Skin of body (tissue), 3 donors: ENCODE measurements at places on chromosomes 3 and 15. TPM values are rescaled to one million over a fixed set of nuclear protein-coding genes. Genes with fewer than 3 reads are reported as not detected.

GRCh38 chr3:13879946-13880810, at the start of gene WNT7A:
TSS of gene WNT7A (minus strand) at chr3:13880071. CDS start at chr3:13879816, 255 bp downstream.
- no peak for DNase-seq

- DNase-seq = no peak
Measured at GRCh38 chr3:7950890-7951289, 550.7 kb upstream of the LMCD1 start.

DNA sequence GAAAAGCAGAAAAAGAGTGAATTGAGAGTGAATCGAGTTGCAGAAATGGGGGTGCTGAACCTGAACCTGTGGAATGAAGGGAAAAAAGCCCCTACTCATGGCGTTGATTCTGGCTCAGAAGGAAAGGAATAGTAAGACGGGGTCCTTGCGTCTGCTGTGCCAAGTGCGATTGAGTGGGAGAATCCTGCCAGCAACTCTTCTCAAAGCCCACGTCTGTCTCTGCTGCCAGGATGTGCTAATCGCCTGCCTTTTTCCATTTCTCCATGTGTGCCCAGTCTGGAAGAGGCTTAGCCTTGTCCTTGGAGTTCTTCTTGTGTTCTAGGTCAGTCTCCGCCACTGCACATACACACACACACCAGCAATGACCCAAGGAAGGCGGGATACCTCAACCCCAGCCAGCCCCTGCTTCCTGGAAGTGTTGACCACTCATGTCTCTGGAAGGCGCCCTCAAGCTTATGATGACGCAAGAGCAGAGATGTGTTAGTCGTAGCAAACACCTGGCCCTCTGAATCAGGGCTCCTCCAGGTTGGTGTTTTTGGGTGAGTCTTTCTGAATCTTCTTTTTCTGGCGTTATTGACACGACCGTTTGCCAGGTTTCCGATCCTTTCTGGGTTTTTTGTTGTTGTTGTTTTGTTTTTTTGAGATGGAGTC, 262.4 kb upstream of the PROK2 start:
- no peak for DNase-seq

- no peak for DNase-seq
Measured at GRCh38 chr3:36681867-36682266, 82.5 kb downstream of the DCLK3 start.

DNA sequence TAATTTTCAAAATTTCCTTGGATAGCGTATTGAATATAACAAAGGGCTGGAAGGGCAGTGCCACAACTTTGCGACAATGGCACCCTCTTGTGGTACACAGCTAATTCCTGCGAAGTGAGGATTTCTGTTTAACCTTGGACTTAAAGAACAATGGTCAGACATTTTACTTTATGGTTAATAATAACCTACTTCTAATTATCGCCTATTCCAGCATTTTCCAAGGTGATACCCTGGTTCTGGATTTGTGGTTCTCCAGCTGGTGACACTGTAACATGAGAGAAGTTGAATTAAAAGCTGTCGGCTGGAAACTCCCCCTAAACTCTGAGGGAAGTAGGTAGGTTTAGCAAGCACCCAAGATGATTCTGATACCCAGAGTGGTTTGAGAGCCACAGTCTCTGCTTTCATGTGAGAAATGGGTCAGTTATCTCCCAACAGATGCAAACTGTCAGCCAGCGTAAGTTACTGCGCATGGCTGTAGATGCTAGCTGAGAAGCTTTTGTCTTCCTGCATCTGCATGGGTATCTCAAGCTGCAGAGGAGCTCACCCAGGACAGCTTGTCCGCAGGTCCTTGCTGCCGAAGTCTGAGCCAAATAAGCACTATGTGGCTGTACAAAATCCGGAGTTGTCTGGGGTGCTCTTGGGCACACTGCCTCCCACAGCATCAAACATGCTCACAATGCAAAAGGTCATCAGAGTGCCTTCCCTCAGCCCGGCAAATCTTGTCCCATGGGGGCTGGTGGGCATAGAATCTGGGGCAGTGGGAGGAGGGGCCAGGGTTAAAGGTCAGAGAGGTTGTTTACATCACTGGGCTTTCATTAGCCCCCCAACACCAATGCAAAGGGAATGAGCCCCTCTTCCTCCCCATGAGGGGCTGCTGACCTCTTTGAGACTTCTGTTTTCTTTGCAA, 6.6 kb upstream of the CHSY1 start:
- peak; percentile 83 for DNase-seq

DNA sequence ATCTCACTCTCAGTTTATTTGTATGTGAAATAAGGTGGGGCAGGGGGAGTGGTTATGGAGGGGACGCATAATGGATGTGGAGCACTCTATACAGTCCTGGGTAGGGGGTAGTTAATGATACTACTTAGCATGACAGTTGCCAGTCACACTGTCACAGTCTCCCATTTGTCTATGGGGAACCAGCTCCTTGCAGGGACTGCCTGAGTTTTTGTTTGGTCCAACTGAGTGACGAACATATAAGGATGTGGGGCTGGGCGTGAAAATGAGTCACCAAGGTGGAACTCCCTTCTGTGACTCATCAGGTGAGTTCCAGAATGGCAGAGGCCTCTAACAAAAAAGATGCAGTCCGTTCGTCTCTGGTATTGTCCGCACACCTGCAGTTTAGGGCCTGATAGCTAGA, 235.3 kb upstream of the ST8SIA2 start:
- no peak for DNase-seq

DNA sequence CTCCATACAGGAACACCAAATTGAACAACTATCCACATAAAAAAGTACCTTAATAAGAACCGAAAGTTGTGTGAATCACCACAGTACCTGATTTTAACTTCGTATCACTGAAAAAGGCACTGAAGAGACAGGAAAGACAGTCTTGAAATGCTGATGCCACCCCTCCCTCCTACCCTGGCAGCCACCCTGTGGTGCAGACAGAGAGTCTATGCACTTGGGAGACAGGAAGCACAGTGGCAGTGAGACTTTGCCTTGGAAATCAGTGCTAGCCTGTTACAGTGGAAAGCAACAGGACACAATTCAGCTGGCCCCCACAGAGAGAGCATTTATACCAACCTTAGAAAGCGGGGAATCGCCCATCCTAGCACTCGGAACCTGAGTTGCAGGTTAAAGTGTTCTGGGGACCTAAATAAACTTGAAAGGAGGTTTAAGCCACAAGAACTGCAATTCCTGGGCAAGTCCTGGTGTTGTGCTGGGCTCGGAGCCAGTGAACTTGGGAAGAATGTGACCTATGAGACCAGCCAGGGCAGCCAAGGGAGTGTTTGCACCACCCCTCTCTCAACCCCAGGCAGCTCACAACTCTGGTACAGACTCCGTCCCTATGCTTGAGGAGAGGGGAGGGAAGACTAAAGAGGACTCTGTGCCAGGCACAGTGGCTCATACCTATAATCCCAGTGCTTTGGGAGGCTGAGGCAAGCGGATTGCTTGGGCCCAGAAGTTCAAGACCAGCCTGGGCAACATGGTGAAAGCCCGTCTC, 240.1 kb downstream of the ISL2 start:
- DNase-seq = no peak

DNA sequence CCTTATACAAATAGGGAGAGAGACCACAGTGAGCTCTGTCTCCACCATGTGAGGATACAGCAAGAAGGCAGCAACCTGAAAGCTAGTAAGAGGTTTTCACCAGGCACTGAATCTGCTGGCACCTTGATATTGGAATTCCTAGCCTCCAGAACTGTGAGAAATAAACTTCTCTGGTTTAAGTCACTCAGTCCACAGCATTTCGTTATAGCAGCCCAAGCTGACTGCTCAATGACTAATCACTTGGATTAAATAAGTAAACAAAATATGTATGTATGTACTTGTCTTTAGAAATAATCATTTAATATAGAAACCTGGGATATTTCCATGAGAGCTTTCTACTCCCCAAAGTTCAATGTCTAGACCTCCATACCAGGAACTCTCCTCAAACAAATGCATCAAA, 162.0 kb downstream of the IMPG2 start:
- DNase-seq = no peak

ACAN gene
- total RNA-seq = 8.3 TPM

CAV3 gene
- 16.4 TPM for total RNA-seq

PEX11A gene
- 10.7 TPM for total RNA-seq

MEX3B gene
- total RNA-seq = 14.9 TPM
